ENCODE measurements at places on chromosomes 12 and 14. TPM values are rescaled to one million over a fixed set of nuclear protein-coding genes. Genes with fewer than 3 reads are reported as not detected.

The FAM90A1 gene
- total RNA-seq, result not detected

The PIWIL1 gene
- total RNA-seq, result not detected

DNA sequence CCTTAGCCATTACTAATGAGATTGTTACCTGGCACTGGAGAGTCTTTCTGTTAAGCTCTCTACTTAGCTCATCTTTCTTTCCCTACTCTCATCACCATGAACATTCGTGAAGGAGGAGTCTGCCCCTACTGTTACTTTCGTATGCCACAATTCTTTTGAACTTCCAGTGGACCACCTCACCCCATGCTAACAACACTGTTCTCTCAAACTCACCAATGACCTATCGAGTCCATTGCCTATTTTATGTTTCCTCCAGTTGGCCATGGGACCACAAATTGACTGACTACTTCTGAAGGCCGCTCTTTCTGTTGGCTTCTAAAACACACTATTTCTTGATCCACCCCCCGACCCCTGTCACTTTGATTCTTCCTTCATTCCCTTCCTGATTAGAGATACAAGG lies 192.4 kb upstream of the GZMB start:
- DNase-seq, result no peak

GRCh38 chr12:66548338-66549049 lies 130.4 kb downstream of the GRIP1 start:
- DNase-seq, result peak; percentile 59

GRCh38 chr12:59173695-59174094 lies 253.4 kb upstream of the LRIG3 start:
- no peak for DNase-seq

DNA sequence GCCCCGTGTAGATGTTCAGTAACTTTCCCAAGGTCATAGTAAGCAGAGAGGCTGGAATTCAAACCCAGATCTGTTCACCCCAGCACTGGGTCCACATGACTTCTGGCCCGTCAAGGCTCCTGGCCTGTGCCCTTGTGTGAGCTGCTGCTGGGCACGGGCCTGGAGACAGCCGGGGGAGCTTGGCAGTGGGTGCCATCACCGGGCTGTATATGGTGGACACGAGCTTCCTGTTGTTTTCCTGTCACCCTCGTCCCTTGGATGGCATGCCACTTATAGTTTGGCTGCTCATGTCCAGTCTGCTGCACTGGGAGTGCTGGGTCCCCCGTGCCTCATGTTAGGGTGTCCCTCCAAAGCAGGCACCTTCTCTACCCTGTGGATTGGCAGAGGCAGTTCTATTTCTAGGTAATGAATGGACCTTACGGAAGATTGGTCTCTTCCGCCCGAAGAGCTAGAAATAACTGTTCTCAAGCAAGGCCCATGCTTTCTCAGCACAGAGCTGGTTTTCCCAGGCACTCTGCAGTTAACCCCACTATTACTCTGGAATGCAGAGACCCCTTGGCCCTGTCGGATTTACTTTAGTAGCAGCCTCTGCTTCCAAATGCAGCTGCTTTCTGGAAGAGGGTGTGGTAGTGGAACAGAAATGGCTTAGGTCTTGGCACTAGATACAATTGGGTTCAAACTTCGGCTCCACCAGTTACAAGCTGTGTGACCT lies 44.3 kb downstream of the ELK3 start:
- no peak for DNase-seq

DNA sequence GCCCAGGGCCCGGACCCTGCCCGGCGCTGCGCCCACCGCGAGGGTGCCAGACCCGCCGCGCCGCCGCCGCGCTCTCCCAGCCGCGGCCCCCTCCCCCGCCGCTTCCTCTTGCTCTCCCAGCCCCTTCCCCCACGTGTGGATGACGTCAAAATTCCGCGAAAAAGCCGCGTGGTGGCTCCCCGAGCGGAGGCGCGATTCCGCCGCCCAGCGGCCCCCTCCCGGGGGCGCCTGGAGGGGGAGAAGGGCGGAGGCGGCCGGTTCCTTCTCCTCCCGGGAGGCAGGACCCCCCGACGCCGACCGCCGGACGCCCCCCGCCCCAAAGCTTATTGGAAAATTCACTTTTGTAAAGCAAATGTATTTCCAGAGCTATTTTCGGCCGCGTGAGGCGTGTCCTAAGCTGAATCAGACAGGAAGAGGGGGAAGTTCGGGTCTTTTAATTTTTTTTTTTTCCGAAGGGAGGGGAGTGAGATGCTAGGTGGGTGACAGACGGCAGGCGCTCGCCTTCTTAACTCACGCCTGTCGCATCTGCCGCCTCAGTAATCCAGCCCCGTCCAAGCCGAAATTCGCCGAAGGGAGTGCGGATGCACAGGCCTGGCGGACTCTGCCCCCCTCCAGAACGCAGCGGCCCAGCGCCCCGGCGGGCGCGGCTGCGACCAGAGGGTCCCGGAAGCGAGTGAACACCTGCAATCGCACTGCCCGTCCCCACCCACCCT lies 4.1 kb upstream of the CCND2 start:
- peak; percentile 63 for DNase-seq

All from OCI-LY7 (cell line).